ENCODE measurements at places on chromosomes 1 and 21.

DNA sequence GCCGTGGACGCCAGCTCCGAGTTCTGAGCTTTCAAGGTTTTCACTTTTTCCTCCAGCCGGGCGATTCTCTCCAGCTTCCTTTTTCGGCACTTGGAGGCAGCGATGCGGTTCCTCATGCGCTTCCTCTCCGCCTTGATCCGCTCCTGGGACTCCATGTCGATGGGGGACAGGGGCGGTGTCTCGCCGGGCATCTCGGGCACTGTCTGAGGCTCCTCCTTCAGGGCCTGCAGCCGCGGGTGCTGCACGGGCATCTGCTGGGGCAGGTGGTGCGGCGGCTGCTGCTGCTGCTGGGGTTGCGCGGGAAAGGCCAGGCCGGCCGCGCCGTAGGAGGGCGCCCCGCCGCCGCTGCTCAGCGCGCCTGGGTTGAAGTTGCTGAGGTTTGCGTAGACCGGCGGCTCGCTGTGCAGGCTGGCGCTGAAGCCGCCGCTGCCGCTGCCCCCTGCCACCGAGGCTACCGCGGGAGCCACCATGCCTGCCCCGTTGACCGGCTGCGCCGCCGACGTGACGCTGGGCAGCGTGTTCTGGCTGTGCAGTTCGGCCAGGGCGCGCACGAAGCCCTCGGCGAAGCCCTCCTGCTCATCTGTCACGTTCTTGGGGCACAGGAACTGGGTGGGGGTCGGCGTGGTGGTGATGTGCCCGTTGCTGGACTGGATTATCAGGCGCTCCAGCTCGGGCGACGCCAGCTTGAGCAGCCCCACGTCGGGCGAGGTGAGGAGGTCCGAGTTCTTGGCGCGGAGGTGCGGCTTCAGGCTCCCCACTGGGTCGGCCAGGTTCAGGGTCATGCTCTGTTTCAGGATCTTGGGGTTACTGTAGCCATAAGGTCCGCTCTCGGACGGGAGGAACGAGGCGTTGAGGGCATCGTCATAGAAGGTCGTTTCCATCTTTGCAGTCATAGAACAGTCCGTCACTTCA, 1.4 kb downstream of the JUN start:
- peak; percentile 83 for DNase-seq

DNA sequence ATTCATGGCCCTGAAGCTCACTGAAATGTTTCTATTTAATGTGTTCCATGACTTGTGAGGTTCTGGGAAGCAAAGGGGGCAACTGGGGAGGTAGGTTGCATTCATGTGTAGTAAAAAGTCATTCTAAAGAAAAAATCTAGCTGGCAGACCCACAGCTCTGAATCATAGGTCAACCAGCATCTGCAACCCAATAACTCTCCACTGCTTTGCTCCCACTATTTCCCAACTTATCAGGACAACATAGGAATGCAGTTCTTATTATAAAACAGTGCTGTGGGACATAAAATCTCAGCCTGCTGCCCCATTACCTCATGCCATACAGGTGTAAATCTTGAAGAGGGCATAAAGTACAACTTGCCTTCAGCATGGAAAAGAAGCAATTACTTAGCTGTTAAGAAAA, 576.1 kb upstream of the PTBP2 start:
- no peak for DNase-seq

GRCh38 chr1:214474467-214474866, 76.9 kb downstream of the PTPN14 start:
- DNase-seq: no peak

DNA sequence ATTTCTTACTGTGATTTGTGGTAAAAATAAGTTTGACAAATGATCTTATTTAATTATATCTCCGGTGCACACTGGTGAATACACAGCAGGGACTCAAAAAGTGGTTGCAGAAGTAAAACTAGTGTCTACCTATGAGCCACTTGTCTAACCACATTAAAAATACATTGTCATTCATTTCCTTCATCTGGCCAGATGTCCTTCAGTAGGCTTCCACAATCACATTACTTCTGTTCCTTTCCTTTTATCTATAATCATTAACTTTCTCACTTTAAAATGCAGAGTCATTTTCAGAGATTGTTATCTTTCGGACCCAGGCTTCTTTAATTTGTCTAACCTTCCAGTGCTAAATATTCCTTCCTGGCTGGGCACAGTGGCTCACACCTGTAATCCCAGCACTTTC, 3.0 kb downstream of the RBBP5 start:
- DNase-seq: no peak

DNA sequence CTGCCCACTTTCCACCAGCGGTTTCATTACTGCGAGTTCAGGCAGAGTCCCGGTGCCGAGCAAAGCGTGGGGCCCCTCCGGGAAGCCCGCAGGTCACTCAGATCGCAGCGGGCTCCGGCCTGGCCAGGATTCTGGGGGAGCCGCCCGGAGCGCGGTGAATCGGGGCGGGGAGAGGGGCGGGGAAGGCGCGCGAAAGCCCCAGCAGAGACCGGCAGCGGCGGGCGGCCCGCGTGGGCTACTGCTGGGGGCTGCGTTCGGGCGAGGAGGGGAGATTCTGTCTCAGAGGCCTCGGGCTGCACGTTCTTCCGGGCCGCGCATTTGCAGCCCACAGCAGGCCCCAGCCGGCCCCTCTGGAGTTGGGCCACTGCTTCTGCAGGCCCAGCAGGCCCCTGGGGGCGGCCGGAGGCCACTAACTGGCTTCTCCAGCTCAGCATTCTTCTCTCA, 64.7 kb downstream of the SCCPDH start:
- DNase-seq: no peak

- DNase-seq: no peak
These were observed 5.2 kb upstream of the MARCKSL1 start for GRCh38 chr1:32341186-32341757.

DNA sequence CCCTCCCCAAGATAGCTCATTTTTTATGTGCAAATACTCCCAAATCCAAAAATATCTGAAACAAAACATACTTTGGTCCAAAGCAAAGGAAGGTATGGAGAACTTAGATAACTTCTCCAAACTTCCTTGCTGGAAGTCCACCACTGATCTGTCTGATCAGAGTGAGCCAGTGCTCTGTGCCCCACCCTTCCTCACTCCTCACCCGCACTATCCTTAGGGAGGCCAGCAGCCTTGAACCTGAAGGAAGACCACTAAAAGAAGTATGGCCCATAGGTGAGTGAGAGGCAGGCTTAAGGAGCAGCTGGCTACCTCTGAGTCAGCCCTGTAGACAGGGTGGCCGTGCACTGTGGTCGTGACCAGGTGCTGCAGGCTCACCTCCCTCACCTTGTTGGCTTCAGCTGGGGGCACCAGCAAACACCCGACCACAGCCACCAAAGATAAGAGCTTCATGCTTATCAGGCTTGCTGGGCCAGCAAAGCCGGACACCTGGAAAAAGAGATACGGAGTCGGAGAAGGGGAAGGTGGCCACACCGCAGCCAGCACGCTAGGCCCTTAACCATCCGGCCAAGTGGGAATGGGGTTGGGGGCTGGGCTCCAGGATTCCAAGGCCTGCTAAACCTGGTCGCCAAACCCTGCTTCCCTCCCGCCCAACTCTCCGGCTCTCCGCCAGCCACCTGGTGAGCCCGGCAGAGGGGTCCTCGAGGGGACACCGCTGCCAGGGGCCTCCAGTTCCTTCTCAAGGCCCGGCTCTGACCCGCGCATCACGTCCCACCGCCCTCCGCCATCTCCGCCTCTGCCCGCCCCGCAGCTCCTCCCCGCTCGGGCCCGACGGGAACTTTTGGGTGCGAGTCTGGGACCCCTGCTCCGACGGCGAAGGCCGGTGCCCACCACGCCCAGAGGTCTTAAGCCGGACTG, 543 bp downstream of the TMEM9 start:
- DNase-seq: no peak
